AG09309 (cell line): ENCODE measurements at places on chromosomes 5 and 9.

DNA sequence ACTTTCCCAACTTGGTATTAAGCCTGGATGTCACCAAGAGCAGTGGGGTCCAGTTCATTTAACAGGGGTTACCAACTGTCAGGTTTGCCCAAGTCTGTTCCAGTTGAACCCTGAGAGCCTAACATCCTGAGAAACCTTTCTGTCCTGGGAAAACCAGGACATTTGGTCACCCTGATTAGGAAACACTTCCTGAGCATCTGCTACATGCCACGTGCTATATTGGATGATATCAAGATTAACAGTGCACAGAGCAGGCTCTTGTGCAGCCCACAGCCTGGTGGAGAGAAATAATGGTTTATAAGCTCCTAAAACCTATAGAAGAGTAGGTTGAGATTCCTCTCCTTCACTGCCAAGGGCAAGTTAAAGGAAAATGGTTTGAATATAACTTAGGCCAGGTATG, 102.9 kb upstream of the RAD23B start:
- DNase-seq = no peak

DNA sequence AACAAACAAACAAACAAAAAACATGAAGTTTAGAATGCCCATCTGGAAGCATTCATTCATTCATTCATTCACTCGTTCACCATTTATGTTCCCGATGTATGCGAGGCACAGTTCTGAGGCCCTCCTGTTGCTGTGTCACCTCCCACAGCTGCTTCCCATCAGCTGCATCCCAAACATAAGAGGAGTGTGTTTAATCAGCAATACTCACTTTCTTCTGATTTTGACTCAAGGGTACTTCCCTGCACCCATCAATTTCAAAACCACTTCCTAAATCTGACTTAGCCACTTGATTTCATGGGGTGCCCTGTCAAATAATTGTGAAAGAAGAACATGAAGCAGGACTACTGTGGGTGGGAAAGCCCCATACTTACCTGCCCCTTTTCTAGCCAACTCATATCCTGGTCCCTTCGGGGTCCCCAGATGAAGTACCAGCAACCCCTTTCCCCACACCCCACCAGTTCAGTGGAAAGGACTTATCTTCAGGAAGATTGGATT, 128.0 kb upstream of the IL12B start:
- no peak for DNase-seq

- DNase-seq = no peak
Observed at GRCh38 chr5:39716532-39717028, 291.8 kb upstream of the DAB2 start.

DNA sequence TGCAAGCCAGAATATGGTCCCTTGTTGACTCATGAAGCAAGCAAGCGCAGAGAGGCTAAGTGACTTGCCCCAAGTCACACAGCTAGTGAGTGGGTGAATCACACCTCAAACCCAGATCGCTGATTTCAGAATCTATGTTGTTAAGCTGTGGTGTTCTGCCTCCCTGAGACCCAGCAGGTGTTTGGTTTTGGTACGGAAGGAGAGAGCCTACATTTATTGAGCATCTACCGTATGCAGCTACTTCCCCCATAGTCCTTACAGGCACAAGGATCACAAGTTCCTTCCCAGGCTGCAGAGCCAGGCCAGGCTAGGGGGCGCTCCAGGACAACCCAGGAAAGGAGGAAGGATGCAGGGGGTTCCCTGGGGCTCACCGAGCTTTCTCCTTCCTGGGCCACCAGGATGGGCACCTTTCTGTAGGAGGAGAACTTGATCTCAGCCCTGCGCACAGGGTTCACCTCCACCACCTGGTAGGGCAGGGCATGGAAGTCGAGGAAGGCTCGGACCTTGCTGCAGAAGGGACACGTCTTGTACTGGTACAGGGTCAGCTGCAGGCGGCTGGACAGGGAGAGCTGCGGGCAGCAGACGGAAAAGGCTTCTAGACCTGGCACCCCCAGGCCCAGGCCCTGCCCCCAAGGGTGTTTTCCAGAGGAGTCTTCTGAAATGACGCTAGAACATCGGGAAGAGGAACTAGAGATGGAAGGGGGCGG, 2.5 kb downstream of the PTGES2 start:
- DNase-seq = no peak

DNA sequence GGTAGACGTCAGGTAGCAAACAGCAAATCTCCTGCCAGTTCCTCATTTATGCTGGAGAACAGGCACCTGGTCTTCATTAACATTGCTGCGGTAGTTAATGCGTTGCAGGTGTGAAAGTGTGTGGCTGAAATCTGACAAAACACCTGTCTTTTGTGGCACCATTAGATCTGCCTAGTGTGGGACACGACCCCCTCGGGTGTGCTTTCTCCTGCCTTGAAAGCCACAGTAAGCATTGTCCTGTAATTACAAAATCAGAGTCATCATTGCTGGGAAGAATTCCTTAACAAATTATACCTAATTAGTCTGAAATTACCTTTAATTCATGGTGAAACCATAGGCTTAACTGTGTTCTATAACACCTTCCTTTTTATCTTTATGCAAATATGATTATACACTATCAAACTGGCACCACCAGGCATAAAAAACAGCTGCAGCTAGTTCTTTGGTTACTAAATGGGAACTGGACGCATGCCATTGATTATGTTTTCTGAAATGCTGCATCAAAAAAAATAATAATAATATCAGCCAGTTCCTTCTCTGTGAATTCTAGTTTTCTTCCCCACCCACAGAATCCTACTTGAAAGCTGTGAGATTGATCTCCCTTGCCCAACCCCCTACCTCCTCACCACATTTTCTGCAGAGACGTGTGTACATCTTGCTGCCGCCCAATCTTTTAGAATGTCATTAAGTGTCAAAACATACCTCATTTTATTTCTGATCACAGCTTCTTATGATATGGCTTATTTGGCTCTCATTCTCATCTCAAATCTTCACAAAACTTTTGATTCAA, 374.0 kb downstream of the NFIB start:
- DNase-seq = no peak

DNA sequence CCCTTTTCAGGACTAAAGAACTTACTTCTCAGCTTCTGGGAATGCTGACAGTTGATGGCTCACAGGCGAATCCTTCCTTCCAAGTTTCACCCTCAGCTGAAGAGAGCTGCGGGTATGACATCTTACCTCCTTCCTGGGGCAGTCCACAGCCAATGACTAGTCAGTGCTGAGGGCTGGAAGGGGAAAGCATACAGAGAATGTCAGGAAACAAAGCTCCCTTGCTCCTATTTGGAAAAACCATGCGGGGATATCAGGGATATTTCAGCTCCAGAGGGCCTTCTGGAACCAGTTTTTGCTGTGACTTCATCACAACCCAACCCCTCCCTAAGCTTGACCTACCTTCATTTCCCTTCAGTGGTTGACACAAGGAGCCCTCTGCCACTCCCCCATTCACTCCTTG, 15.7 kb downstream of the FTMT start:
- no peak for DNase-seq

DNA sequence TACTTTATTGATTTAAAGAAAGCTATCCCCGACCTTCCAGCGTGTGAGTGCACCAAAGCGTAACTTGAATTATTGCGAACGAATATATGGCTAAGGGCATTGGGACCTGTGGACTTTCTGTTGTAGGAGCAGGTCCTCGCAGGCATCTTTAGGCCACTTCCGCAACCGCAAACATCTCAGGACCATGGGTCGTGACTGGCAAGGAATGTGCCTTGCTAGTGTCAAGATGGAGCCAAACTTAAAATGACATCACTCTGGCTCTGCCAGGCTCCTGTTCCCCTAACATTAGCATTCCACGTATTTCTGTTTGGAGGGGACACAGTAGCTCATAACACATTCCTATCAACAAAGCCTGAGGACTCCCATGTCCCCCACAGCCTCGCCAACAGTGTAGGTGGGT, 44.1 kb upstream of the OLFM1 start:
- DNase-seq = no peak
